HepG2 (cell line): ENCODE measurements at places on chromosomes 12 and 14. TPM values are rescaled to one million over a fixed set of nuclear protein-coding genes. Genes with fewer than 3 reads are reported as not detected.

FIGNL2 gene
- 0.76 and 1.00 TPM in 2 replicates for total RNA-seq

IL22 gene
- total RNA-seq = not detected in 2 replicates

CAND1 gene
- total RNA-seq = 138 and 241 TPM in 2 replicates

ADAM21 gene
- 0.07 TPM in 1 of 2 replicates, not detected in the other for total RNA-seq

SDS gene
- not detected in 2 replicates for total RNA-seq

GDF3 gene
- not detected in 2 replicates for total RNA-seq

DNA sequence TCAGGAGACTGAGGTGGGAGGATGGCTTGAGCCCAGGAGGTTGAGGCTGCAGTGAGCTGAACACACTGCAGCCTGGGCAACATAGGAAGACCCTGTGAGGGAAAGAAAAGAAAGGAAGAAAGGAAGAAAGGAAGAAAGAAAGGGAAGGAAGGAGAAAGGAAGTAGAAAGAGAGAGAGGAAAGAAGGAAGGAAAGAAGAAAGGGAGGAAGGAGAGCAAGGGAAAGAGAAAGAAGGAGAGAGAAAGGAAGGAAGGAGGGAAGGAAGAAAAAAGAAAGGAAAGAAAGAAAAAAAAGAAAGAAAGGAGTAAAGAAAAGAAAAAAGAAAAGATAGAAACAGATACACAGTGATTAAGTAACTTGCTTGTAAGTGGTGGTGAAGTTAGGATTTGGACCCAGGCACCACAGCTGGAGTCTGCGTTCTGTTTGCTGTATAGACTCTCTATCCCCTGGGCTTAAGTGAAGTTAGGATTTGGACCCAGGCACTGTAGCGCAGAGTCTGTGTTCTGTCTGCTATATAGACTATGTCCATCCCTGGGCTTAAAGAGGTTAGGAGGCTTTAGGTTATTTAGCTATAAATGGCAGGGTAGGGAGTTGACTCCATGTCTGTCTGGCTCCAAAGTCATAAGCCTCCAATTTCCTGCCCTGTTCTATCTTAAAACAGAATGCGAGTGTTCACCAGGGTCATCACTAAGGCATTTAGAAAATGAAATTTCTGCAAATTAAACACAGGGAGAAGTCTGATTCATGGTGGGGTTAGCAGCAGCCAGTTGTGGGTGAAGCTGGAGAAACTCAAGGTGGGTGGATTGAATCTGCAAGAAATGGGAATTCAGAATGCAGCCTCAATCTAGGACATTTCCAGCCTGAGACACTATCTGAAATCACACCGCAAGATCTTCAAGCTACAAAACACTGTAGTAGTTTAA lies 13.3 kb upstream of the C12orf75 start:
- peak overlapping the region; percentile 71 for H3K27ac ChIP-seq
- peaks cover 59% of the 10 kb centered on the region for H3K4me1 ChIP-seq
- no peaks in the 10 kb centered on the region for H3K27me3 ChIP-seq
- H3K36me3 ChIP-seq = no peaks in the 10 kb centered on the region

DNA sequence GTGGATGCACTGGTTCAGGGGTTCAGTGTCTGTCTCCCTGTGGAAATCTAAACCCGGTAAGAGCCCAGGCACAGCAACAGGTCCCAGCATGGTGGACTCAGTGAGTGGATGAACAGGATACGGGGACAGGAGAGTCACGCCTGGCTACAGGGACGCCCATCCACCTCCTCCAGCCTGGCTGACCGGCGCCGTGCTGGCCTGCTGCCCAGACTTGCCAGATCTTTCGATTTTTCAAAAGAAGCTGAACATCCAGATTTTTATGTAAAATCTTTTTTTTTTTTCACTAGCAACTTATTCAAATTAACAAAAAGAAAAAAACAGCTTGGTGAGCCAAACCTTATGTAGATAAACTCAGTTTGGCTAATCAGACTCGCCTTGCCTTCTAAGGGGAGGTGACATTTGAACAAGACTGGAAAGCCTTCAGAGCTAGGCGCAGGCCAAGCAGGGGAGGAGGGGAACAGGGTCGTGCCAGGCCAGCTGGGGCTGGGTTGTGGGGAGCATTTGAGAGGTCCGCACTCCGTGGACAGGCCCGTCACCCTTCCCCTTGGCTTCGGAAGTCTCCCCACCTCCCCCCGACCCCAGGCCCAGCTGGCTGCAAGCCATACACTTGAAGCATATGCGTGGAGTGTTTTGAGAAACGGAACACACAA lies 87.8 kb upstream of the NCOR2 start:
- no peak overlapping the region for H3K27ac ChIP-seq
- H3K36me3 ChIP-seq = no peaks in the 10 kb centered on the region
- H3K27me3 ChIP-seq = peaks cover 10% of the 10 kb centered on the region
- DNase-seq = no peak
- H3K4me1 ChIP-seq = 0 out of 2 replicates have a peak, but pooled peaks cover 11% of the 10 kb centered on the region

GRCh38 chr14:26395726-26396125 lies 202.1 kb downstream of the NOVA1 start:
- H3K4me1 ChIP-seq = no peaks in the 10 kb centered on the region
- no peak for DNase-seq
- H3K4me3 ChIP-seq = no peak overlapping the region
- H3K36me3 ChIP-seq = no peaks in the 10 kb centered on the region
- H3K27ac ChIP-seq = no peak overlapping the region
- H3K27me3 ChIP-seq = no peaks in the 10 kb centered on the region

- H3K27ac ChIP-seq = no peak overlapping the region
- H3K36me3 ChIP-seq = no peaks in the 10 kb centered on the region
- DNase-seq = no peak
- H3K4me1 ChIP-seq = no peaks in the 10 kb centered on the region
These were observed 1002.9 kb upstream of the SEL1L start for GRCh38 chr14:82536566-82536965.

- H3K4me1 ChIP-seq = no peaks in the 10 kb centered on the region
- no peak for DNase-seq
- H3K36me3 ChIP-seq = no peaks in the 10 kb centered on the region
- H3K27ac ChIP-seq = peak overlapping the region; percentile 37
- H3K4me3 ChIP-seq = peak overlapping the region; percentile 69
These were observed 158.5 kb downstream of the KLRB1 start for GRCh38 chr12:9449181-9449580.

- DNase-seq = no peak
- no peak overlapping the region for H3K4me3 ChIP-seq
- H3K36me3 ChIP-seq = no peaks in the 10 kb centered on the region
These were observed 442.8 kb upstream of the FBXO33 start for GRCh38 chr14:39875028-39875427.

- DNase-seq = no peak
- H3K36me3 ChIP-seq = peaks cover 12% of the 10 kb centered on the region; the same call in 1 of the 3 replicates
- H3K4me3 ChIP-seq = no peak overlapping the region
- no peaks in the 10 kb centered on the region for H3K27me3 ChIP-seq
These were observed 61.3 kb downstream of the CCDC88C start for GRCh38 chr14:91356181-91356763.

GRCh38 chr12:66836623-66837310 lies 157.9 kb upstream of the GRIP1 start:
- no peaks in the 10 kb centered on the region for H3K4me1 ChIP-seq
- H3K4me3 ChIP-seq = no peak overlapping the region
- DNase-seq = no peak
- H3K27ac ChIP-seq = no peak overlapping the region
- H3K36me3 ChIP-seq = no peaks in the 10 kb centered on the region

DNA sequence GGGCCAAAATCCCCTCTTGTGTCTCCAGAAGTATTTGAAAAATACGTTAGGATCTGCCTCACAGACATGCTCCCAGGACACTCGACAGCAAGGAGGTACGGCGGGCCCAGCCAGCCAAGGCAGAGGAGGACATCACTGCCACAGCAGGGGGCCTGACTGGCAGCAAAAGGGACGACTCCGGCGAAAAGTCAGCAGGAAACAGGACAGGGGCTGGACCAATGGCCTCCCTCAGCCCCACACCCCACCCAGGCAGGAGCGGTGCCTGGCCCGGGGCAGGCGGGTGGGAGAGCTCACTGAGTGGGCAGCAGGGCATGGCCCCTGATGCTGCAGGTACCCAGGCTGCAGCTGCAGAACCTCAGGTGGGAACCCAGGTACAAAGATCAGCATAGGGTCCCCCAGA lies 17.8 kb downstream of the BRF1 start:
- no peak overlapping the region for H3K27ac ChIP-seq
- H3K36me3 ChIP-seq = peaks cover 7% of the 10 kb centered on the region
- peaks cover 6% of the 10 kb centered on the region; the same call in 1 of the 2 replicates for H3K4me1 ChIP-seq
- no peak for DNase-seq
- H3K27me3 ChIP-seq = no peaks in the 10 kb centered on the region

- peaks cover 3% of the 10 kb centered on the region; the same call in 1 of the 2 replicates for H3K36me3 ChIP-seq
- no peaks in the 10 kb centered on the region for H3K27me3 ChIP-seq
- no peak overlapping the region for H3K27ac ChIP-seq
- peaks cover 12% of the 10 kb centered on the region for H3K4me1 ChIP-seq
These were observed 9.7 kb downstream of the TBC1D15 start for GRCh38 chr12:71849109-71849851.

GRCh38 chr14:72303930-72304329 lies 371.7 kb downstream of the RGS6 start:
- H3K27ac ChIP-seq = no peak overlapping the region
- no peak overlapping the region for H3K4me3 ChIP-seq
- H3K36me3 ChIP-seq = no peaks in the 10 kb centered on the region
- DNase-seq = no peak

- no peak for DNase-seq
- H3K36me3 ChIP-seq = no peaks in the 10 kb centered on the region
- no peak overlapping the region for H3K27ac ChIP-seq
- H3K4me1 ChIP-seq = peaks cover 15% of the 10 kb centered on the region
- H3K4me3 ChIP-seq = no peak overlapping the region
These were observed 16.6 kb upstream of the IFI27L2 start for GRCh38 chr14:94145902-94146527.

- no peak for DNase-seq
- H3K36me3 ChIP-seq = no peaks in the 10 kb centered on the region
- H3K27ac ChIP-seq = no peak overlapping the region
- H3K27me3 ChIP-seq = no peaks in the 10 kb centered on the region; the same call in 2 of the 3 replicates
- H3K4me3 ChIP-seq = no peak overlapping the region
These were observed 141.4 kb upstream of the TMPO start for GRCh38 chr12:98374007-98374406.

DNA sequence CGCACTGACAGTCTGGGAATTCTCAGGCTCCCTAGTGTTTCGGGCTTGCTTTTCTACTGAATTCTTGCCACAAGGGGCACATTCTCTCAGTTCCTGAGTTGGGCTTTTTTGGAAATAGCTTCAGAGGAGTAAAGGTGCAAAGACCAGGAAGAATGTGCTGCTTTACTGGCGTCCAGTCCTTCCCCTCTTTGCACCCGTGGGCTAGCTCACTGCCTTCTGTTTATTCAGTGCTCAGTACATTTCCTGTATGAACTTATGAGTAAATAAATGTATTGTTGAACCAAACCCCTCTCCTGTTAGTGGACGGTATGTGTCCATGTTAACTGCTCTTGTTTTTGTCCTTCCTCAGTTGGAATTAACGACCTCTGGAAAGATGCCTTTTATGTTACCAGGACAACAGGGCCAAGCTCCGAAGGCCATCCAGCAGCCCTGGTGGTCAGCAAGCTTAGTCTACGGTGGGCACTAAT lies 24.0 kb downstream of the GSG1 start:
- H3K27me3 ChIP-seq = no peaks in the 10 kb centered on the region
- H3K36me3 ChIP-seq = no peaks in the 10 kb centered on the region

DNA sequence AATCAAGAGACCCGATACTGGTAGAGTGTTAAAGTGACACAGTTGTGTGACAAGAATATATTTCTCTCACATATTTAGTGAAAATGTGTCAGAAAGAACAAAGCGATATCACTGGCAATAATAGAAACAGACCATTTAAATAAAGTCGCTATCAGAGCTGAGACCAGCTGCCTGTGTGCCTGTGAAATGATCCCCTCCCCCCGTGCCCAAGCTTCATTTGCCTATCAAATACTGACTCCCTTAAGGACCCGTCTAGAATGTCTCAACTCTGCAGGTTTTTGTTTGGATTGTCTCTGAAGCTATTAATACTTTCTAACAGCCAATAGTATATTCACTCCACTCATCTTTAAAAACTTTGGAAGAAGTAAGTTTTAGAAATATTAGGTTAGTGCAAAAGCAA lies 98.9 kb downstream of the EGLN3 start:
- no peak overlapping the region for H3K27ac ChIP-seq
- H3K4me3 ChIP-seq = no peak overlapping the region
- no peaks in the 10 kb centered on the region for H3K36me3 ChIP-seq
- no peaks in the 10 kb centered on the region for H3K27me3 ChIP-seq
- H3K4me1 ChIP-seq = peaks cover 4% of the 10 kb centered on the region; the same call in 1 of the 2 replicates
- no peak for DNase-seq
